ENCODE measurements at places on chromosomes 4 and X.
A peak's percentile ranks its signal among the peaks of the same experiment; 100 is the strongest.

GRCh38 chrX:129427267-129427666 lies 96.0 kb downstream of the SMARCA1 start:
- DNase-seq = no peak

- DNase-seq = no peak
These were observed 2057.9 kb downstream of the PCDH7 start for GRCh38 chr4:32778025-32778424.

DNA sequence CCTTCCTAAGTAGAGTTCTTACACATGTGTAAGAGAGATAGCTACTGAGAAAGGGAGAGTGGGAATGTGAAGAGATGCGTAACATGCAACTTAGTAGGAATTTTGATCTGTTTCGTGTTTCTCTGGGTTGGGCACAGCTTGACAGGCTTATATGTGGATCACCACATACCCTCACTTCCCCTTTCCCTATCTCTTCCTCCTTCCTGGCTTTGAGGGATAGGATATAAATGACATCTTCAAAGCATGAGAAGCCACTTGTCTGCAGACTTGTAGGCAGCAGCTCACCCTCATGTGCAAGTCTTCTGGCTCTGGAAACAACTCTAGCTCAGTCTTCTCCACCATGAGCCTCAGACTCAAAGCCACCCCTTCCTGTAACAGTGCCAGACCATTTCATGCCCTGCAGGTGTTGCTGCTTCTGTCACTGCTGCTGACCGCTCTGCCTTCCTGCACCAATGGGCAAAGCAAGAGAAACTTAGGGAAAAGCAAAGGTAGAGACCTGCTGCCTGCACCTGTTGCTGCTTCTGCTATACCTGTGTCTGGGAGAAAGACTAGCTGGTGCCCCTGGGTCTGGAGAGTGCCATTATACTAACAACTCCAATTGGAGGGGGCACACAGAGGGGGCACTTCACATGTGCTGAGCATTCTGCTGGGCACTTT lies 5.4 kb upstream of the PF4V1 start:
- no peak for DNase-seq

- DNase-seq = no peak
These were observed 13.5 kb downstream of the ASB11 start for GRCh38 chrX:15301924-15302323.

GRCh38 chr4:156767911-156768415 lies 203.6 kb downstream of the PDGFC start:
- DNase-seq = no peak

GRCh38 chr4:150136481-150136880 lies 58.2 kb downstream of the DCLK2 start:
- no peak for DNase-seq

GRCh38 chr4:92714640-92715039 lies 410.9 kb downstream of the GRID2 start:
- DNase-seq = no peak

GRCh38 chr4:58983887-58984286 lies 1873.7 kb upstream of the IGFBP7 start:
- no peak for DNase-seq

DNA sequence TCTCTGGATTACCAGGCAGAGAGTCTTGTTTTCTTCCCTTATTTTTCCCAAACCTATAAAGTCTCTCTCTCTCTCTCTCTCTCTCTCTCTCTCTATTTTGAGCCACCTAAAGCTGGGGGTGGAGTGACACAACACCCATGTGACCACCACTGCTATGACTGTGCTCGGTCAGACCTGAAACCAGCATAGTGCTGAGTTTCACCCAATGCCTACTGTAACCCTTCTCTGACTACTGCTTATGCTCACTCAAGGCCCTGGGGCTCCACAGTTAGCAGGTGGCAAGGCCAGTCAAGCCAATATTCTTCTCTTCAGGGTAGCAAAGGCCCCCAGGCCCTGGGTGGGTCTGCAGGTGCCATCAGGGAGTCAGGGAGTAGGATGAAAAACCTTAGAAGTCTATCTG lies 114.7 kb upstream of the ARMCX2 start:
- no peak for DNase-seq

- no peak for DNase-seq
These were observed 12.5 kb upstream of the ART3 start for GRCh38 chr4:76061982-76062381.

GRCh38 chr4:184898793-184899192 lies 73.0 kb upstream of the ACSL1 start:
- DNase-seq = no peak

- DNase-seq = no peak
These were observed 2.1 kb upstream of the RHOH start for GRCh38 chr4:40194602-40195161.

DNA sequence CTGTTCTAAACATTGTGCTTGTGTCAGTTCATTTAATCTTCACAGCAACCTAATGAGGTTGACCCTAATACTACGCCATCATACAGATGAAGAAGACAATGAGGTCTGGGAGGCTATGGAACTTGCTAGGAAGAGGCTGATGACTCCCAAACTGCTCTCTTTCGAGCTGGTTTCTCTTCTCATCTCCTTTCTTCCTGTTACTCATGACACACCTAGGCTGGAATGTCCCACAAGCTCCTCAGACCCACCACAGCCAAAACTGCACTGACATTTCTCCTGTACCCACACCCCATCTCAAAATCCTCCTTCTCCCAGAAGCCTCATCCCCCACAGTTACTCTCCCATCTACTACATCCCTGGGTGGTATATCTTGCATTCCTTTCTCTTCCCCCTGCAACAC lies 27.4 kb upstream of the PJA1 start:
- no peak for DNase-seq

DNA sequence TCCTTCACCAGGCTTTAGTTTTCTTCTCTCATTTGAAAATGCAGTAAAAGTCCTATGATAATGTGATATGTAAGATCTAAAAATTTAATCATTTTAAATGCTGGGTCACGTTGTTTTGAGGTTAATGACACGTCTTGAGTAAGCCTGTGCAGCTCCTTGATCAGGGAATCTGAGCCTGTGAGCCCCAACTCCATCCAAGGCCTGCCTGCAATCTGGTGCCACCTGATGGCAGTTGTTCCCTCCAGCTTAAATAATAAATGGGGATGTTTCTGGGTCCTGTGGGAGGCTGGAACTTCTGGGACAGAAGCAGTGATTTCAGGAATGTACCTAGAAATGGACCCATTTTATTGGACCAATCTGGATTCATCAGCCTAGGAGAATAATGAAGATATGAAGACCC lies 455.4 kb upstream of the ADGRL3 start:
- DNase-seq = no peak

DNA sequence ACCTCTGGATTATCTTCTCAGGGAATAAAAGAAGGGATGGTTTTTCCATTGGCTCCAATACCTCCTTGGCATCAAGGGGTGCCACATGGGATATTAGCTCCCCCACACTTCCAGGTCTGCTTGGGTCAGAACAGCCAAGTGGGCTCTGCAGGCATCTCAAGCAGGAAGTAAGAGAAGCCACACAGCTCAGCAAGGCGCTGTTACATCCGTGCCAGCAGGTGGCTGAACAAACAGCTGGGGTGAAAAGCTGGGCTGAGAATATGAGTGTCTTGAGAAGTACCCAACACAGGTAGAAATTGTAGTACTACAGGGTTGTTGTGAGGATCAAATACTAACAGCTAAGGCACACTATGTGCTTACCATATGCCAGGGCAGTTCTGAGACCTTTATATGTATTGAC lies 76.7 kb upstream of the TMEM150C start:
- no peak for DNase-seq

DNA sequence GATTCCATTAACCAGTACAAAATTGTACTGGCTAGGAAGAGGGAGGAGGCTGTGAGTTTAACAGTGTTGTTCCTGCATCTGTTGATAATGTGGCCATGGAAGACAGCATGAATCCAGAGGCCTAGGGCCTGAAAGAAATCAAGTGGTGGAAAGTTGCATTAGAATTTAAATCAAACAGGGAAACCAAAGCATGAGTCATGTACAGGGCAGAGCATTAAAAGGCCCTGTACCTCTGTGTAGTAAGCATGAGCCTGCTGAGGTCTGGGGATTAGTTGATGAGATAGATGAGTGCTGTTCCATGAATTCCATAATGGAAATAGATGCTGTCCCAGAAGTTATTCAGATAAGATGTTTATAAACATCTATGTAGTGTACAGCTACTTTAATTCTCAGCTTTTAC lies 58.3 kb downstream of the MID1IP1 start:
- DNase-seq = no peak

GRCh38 chr4:82357640-82358039 lies 16.2 kb downstream of the HNRNPD start:
- DNase-seq = no peak

DNA sequence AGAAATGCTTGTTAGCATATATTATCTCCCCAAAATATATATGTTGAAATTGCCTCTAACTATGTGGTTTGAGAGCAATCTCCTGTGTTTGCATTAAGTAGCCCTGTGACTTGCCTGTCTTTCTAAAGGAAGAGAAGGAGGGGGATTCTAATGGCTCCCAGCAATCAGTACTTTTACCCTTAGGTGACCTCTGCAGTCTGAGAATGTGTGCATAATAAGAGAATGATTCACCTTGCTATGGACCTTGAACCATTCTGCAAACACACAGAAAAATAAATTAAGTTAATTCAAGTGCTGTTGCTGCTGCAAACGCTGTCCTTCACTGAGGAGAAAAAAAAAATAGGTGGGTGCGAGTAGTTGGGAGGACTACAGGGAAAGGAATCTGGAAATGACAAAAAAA lies 322.2 kb downstream of the IQCM start:
- no peak for DNase-seq

GRCh38 chr4:42819863-42820514 lies 72.5 kb upstream of the GRXCR1 start:
- DNase-seq = no peak

GRCh38 chrX:136646602-136647239 lies 1.2 kb upstream of the CD40LG start:
- peak; percentile 69 for DNase-seq

DNA sequence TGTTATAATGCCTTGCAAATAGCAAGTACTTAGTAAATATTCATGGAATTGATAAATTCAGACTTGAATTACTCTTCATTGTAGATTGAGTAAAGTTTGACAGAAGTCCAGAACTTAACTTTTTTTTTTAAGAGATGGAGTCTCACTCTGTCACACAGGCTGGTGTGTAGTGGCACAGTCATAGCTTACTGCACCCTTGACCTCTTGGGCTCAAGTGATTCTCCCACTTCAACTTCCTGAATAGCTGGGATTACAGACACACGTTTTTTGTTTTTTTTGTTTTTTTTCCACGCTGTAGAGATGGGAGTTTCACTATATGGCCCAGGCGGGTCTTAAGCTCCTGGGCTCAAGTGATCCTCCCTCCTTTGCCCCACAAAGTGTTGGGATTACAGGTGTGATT lies 32.1 kb downstream of the UBE2K start:
- DNase-seq = no peak

DNA sequence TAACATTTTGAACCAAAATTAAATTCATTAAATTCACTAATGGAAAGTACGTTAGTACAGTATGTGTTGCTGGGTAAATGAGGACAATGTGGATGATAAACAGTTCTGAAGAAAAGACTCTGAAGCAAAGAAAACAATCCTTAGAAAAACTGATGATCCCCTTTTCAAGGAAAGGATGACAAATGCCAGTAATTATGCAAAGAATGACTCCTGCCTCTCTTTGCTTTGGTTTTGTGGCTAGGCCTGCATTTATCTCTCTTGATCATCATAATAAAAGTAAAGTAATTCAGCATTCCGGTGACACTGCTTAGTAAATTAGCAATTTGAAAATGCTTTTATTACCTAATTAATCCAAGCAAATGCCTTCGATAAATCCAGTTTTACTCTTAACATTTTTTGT lies 652.2 kb upstream of the DIPK2B start:
- no peak for DNase-seq

DNA sequence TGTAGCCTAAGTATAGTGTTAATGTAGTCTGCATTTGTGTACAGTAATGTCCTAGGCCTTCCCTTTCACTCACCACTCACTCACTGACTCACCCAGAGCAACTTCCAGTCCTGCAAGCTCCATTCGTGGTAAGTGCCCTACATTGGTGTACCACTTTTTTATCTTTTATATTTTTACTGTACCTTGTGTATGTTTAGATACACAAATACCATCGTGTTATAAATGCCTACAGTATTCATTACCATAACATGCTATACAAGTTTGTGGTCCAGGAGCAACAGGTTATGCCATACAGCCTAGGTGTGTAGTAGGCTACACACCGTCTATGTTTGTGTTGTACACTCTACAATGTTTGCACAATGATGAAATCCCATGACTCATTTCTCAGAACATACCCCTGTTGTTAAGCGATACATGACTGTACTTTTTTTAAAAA lies 15.4 kb downstream of the TSPAN5 start:
- no peak for DNase-seq

- DNase-seq = no peak
These were observed 89.4 kb downstream of the IRF2 start for GRCh38 chr4:184384810-184385557.

DNA sequence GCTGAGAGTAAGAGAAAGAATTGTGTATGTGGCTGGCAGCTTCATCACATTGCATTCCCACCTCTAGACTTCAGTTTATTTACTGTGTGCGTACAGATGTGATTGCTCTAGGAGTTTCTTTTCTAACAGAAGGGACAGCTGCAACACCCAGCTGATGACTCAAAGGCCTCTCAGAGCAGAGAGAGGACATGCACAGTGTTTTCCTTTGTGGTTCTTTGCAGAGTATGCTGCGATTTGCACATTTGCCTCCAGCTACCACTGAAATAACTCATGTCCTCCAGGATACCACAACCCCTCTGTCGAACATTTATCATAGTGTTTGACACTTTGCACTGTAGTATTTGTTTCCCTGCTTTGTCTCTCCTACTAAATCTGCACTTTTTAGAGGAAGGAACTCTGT lies 294.1 kb downstream of the STIM2 start:
- no peak for DNase-seq

- no peak for DNase-seq
These were observed 14.2 kb downstream of the COX7B2 start for GRCh38 chr4:46894826-46895225.

DNA sequence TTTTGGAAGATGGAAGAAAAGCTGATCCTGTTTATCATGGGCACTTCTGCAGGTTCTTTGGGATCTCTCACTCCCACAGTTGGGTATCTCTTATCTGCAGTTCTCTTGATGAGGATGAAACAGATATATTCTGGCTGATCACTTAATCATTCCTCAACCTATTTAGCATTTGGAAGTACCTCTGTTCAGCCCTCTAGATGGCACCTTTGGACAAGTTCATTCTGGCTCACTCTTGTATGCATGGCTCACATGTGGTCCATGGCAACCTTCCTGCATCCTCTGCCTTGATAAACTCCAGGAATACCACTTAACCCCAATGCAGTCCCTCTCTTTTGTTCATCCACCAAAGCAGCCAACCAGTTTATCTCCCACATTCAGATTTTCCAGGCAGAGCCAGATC lies 74.2 kb downstream of the SMARCA5 start:
- DNase-seq = no peak

DNA sequence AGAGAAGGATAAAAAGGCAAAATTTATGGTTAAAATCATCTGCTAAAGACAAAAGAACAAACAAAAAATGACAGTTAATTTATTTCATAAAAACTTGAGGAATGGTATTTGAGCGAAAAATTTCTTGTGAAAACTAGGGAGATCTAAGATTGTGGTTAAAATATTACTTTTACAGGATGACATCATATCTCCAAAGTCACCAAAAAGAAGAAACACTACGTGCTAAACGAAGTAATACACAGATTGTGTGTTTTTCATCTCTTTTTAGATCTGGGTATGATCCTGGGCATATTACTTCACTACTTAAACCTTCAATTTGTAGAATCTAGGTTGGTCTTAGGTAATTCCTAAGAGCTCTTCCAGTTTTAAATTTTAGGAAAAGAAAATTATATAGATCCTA lies 107.7 kb downstream of the CAMK2D start:
- DNase-seq = no peak

- DNase-seq = no peak
These were observed 14.7 kb upstream of the KLHL8 start for GRCh38 chr4:87235020-87235671.

Measured in activated naive CD4-positive, alpha-beta T cell treated with anti-CD3 and anti-CD28 coated beads, Interleukin-2, amount 50 U/mL, for 16 hours (primary cell).